Stimulated activated CD4-positive, alpha-beta T cell treated with anti-CD3 and anti-CD28 coated beads, TNF-alpha, amount 100 ng/mL, for 24 hours (primary cell): ENCODE measurements at places on chromosomes 6 and 20.

DNA sequence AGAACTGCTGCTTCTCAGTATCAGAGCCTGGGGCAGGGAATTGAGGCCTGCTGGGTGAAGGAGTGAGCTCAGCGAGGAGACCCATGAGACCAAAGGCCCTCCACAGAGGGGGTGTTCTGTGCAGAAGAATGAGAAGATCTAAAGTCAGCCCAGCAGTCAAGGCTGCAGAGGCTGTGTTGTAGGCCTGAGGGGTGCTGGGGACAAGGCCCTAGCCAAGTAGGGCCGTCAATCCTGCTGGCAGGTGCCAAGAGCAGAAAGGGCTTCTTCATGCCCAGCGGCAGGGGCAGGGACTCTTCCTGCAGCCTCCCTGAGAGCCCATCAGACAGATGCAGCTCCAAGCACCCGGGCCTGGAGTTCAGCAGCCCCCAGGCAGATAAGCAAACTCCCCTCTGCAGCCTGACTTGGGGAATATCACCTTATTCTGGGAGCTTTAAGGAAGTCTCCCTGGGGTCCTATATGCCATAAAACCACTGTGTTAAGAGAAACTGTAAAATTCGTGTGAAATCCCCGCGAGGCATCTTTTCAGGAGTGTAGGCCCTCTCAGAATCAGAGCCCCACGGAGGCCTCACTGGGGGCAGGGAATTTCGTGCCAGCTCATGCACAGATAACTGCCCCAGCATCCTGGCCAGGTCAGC is 9.0 kb downstream of the CCDC167 start:
- DNase-seq, result no peak

DNA sequence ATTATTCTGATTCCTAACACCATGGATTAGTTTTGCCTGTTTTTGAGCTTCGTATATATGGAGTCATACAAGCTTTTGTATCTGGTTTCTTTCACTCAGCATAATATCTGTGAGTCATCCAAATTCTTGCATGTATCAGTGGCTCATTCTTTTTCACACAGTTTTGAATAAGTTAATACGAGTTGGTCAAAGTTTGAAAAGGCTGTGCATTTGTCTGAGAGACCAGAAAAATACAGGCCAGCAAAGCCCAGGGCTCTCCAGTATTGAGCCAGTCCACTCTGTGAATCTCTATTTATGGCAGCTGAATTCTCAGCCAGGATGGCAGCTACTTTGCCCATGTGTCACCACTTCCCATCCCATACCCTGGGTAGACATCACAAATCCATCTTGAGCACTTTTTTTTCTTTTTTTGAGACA is 7.2 kb upstream of the CHMP4B start:
- DNase-seq, result no peak

DNA sequence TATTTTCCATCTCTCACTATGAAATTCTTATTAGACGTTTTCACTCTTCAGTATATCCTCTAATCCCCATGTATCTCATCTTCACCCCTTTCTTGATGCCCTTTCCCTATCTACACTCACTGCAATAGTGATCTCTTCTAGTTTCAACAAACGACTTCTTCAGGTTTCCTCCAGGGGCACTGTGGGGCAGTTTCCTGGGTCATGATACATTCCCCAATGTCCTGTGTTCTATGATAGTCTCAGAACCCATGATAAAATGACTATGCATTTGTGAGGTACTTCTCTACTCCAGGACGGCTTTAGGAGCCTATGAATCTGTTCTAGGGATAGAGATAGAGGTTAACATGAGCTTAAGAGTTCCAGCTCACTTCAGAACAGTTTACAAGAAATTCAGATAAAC is 183.3 kb downstream of the FOXC1 start:
- no peak for DNase-seq

DNA sequence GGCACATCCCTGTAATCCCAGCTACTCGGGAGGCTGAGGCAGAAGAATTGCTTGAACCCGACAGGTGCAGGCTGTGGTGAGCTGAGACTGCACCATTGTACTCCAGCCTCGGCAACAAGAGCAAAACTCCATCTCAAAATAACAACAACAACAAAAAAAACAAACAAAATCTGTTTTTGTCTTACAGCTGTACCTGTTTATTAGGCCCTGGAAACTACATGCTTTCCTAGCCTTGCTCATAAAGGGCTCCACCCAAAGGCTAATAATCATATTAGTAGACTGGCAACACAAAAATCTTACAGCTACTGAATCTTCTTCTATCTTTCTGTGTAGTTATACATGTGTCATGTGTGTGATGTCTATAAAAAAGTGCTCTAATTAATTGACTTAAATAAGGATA is 503.9 kb upstream of the EYS start:
- no peak for DNase-seq
